ENCODE measurements at places on chromosomes 7 and 10.

GRCh38 chr10:102112210-102112817 lies 7.9 kb downstream of the LDB1 start:
- no peak for DNase-seq

- no peak for DNase-seq
These were observed 5.6 kb downstream of the IMPDH1 start for GRCh38 chr7:128404143-128404681.

GRCh38 chr7:65390588-65390987 lies 16.9 kb downstream of the ZNF92 start:
- no peak for DNase-seq

- no peak for DNase-seq
These were observed 7.5 kb downstream of the FGFR2 start for GRCh38 chr10:121590772-121591171.

DNA sequence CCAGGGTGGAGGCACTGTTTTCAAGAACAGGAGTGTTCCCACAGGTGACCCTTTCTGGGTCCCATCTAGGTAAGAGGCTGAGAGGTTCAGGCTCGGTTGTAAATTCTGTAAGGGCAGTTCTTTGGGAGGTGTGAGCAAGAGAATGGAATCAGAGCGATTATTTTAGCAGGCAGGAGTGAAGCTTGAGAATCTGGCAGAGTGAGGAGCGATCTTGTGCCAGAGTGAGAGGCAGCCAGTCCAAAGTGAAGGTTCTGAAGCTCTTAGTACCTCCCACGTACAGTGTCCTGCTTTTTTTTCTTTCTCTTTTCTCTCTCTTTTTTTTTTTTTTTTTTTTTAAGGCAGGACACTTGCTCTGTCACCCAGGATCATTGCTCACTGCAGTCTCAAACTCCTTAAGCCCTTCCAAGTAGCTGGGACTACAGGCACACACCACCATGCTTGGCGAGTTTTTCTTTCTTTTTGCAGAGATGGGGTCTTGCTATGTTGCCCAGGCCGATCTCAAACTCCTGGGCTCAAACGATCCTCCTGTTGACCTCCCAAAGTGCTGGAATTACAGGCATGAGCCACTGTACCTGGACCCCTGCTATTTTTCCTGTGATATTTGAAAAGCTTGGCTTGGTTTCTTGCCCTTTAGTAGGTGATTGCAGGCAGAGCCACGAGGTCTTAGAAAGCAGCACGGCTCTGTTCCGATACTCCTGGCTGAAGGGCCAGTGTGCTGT lies 10.9 kb downstream of the POR start:
- DNase-seq = no peak

DNA sequence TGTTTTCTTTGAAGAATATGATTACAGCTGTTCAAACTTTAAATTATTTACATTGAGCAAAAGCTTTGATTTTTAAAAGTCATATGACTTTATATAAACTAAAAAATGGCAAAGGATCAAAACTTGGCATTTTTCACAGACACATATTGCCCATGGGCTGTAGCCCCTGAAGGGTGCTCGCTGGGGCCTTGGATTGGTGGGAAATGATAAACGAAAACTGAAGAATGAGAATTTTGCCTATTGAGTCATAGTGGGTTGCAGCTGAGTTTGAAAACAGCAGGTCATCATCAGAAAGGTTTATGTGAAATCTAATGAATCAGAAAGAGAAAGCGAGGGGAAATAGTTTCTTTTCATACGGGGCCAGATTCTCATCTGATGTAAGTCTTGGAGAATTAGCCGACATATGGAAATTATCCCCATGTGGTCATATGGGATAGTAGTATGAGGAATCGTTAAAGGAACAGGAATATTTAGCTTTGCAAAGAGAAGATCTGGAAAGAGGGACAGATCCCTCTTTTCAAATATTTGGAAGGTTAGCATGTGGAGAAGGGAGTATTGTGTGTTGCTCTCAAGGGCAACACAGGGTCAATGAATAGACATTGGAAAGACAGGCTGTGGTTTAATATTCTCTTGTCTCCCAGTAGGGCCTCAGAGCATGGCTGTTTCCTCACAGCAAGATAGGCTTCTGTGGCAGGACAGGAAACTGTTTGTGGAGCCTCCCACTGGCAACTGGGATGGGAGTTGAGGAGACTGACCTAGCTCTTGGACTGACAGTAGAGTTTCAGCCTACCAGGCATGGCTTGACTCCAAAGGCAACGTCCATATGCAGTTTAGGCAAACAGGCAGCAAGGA lies 119.0 kb downstream of the FZD1 start:
- peak; percentile 66 for DNase-seq

- no peak for DNase-seq
These were observed 255.1 kb upstream of the SP4 start for GRCh38 chr7:21172800-21173199.

DNA sequence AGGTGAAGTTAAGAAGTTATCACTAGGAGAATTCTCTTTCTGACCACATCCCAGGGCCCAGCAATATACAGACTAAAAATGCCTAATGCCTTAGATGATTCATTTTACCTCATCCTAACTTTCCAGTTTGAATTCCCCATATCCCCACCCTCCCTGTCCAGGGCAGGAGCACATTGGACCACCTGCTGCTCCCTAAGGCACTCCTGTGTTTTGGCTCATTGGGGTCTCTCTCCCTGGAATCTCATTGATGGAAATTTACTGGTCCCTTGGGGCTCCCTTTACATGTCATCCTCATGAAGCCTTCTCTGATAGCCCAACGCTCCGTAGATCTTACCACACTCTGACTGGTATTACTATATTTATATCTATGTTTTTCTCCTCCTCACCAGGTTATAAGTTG lies 2.7 kb downstream of the IL2RA start:
- no peak for DNase-seq

Measured in foreskin fibroblast (primary cell).